ENCODE measurements at places on chromosomes 7 and 10.

DNA sequence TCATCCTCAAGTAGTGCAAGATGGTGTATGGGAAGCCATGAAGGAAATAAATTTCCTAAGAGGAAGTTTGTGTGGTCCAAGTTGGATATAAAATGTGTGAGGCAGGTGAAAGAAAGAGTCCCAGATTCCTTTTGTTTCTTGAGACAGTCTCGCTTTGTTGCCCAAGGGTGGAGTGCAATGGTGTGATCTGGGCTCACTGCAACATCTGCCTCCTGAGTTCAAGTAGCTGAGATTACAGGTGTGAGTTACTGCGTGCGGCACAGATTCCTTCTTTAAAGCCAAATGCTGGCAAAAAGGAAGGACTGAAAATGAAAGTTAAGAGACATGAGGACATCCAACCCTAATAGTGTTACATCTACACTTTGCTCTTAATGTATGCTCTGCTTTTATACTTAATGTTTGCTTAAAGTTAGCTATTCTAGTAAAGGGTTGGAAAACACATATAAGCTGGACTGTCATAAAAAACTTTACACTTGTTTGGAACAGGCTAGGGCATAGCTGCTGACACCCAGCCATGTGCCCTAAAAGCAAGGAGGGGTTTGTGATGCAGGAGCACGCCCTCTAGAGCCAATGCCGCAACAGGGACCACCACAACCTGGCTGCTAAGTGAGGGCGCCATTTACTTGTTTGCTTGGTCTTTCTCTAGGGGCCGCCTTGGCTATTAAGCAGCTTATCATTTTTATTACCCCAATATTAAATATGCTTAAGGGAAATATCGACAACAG lies 34.5 kb downstream of the CLEC2L start:
- DNase-seq: no peak

DNA sequence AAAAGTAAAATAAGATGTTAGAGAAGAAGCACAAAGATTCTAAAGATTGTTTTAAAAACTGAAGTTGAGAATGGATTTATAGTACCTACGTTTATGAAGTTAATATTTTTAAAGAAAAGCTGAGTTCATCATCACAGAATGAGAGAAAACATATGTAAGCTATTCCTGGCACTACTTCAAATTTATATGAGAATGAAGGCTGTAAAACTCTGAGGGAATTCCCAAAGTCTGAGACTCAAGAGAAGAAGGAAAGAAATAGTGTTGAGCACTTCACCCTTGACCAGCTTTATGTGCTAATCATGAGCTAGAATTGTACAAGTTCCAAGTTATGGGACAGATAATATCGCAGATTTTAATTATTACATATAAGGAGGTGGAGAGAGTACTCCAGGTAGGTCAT lies 323.7 kb upstream of the GNAI1 start:
- no peak for DNase-seq

DNA sequence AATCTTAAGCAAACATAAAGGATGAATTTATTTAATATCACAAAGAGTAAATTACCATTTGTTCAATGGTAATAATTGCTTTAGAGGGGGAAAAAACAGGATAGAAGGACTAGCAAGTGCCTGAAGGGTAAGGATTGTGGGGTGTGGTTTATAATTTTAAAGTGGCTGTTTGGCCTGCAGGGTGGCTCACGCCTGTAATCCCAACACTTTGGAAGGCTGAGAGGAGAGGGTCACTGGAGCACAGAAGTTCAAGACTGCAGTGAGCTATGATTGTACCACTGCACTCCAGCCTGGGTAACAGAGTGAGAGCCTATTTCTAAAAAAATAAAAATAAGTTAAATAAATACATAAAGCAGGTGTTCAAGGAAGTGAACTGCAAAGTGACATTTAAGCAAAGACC lies 199.9 kb upstream of the AHR start:
- no peak for DNase-seq

GRCh38 chr7:116030651-116031276 lies at the start of gene TFEC:
Gene TFEC, minus strand, starts transcription at chr7:116030763. Its CDS starts 46,322 bp downstream, at chr7:115984441.
- no peak for DNase-seq

DNA sequence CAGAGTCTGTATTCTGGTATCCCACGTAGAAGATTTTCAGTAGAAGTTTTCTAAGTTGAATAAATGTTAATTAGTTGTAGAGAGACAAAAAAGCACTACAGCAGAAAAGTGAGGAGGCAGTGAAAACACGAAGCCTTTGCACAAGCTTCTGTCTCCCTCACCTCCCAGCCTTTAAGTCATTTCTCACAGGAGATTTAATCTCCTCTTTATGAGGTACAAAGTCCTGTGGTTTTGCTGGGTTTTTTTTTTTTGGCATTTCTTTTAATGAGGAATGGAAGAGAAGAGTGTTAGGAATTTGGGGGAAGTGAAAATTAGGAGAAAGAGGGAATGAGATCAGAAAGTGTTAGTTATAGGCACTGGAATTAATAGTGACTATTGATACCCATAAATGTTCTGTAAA lies 21.5 kb downstream of the SPAG6 start:
- DNase-seq: no peak
